ENCODE measurements at places on chromosomes 16 and 17. TPM values are rescaled to one million over a fixed set of nuclear protein-coding genes. Genes with fewer than 3 reads are reported as not detected.

DNA sequence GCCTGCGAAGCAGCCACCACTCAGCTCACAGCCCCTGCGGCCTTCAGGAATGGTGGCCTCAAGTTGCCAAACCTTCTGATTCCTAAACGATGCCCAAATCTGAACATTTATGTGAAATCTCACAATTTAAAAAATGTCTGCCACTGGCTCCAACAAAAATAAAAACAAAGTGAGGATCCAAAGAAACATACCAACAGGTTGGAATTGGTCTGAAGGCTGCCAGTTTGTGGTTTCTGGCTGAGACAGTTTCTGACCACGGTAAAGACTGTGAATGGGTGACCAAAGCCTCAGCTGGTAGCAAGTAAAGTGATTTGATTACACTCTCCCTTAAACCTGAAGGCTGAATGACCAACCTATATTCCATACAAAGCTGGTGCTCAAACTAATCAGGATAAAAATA is 24.9 kb downstream of the LITAFD start:
- DNase-seq = no peak

GRCh38 chr16:21326459-21326858 is 48.4 kb upstream of the CRYM start:
- DNase-seq = no peak

Gene TPSB2
- not detected for total RNA-seq

DNA sequence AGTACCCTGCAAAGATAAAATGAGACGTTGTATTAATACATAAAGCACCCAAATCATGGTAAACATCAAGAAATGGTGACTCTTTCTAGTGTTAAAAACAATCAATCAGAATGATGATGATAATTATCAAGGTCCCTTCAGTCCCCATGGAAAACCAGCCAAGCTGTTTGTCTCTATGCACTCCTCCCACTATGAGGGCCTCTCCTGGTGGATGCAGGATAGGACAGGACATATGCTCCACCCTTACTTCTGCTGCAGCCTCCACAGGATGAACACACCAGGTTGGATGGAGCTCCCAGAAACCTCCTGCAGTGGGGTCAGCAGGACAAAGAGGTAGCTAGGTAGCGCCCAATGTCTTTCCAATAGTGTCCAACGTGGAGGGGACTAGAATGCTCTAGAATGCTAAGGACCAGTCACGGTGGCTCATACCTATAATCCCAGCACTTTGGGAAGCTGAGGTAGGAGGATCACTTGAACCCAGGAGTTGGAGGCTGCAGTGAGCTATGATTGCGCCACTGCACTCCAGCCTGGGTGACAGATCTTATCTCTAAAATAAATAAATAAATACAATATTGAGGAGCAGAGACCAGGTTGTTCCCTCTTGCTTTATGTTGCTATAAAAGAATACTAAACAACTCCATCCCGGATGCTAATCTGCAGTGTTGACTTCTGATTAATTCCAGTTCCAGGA is 9.9 kb upstream of the KDM8 start:
- DNase-seq = peak; percentile 7

DNA sequence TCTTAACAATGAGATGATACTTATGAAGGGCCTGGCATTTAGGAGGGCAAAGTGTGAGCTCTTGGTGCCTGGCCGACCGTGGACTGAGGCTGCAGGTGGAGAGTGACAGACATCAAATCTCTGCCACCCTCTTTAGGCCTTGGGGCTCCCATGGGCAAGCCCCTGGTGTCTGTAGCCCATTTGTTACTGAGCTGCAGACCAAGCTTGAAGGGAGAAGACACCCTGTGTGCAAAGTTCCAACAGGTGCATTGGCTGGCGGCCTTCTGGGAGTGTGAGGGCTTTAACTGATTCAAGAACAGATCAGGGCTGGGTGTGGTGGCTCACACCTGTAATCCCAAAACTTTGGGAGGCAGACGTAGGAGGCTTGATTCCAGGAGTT is 789 bp upstream of the CTRL start:
- DNase-seq = no peak
